ENCODE measurements at places on chromosomes 5 and 9.
A peak's percentile ranks its signal among the peaks of the same experiment; 100 is the strongest.

- no peak for DNase-seq
Measured at GRCh38 chr5:159459132-159459627, 128.9 kb upstream of the IL12B start.

- DNase-seq, result no peak
Measured at GRCh38 chr5:64680289-64680688, 10.0 kb upstream of the SHISAL2B start.

DNA sequence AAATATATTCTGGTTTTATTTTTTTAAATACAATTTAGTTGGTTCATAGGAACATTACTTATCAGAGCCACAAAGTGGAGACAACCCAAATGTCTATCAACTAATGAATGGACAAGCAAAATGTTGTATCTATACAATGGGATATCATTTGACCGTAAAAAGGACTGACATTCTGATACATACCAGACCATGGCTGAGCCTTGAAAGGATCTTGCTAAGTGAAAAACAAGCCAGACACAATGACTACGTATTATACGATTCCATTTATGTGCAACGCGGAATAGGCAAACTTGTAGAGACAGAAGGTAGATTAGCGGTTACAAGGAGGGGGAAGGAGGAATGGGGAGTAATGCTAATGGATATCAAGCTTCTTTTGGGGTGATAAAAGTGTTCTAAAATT lies 621.6 kb downstream of the BNC2 start:
- DNase-seq, result no peak

DNA sequence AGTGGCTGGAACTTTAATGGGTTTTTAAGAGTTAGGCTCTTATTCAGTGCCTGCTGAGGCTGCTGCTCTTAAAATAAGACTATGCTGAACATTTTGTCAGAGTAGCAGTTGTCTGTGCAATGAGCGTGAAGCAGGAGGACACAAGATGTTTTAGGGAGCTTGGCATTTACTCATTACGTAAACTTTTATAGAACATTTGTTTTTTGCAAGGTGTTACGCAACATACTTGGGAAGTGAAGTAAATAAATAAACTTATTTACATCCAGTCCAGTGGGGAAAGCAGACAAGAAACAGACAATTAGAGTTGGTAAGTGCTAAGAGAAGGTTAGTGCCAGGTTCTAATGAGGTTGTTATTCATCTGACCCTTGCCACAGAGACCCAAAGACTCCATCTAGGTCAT lies 226.0 kb downstream of the HINT1 start:
- DNase-seq, result no peak

- no peak for DNase-seq
Measured at GRCh38 chr5:37412515-37412914, 33.4 kb downstream of the WDR70 start.

DNA sequence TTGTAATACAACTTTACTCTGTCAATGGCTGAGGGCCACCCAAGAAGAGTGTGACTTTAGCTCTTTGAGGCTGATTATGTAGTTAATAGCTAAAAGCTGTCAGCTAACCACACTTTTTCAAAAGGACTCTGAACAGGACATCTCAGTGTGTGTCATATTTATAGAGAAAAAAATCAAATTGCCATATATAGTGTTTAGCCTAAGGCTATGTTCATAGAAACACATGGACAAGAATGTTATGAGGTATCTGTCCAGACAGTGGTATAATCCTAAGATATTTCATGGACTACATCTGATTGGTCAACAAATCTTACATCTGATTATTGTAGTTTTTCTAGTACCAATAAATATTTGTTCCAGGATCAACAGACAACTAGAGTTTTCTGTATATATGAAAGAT lies 42.1 kb upstream of the CDH18 start:
- no peak for DNase-seq

DNA sequence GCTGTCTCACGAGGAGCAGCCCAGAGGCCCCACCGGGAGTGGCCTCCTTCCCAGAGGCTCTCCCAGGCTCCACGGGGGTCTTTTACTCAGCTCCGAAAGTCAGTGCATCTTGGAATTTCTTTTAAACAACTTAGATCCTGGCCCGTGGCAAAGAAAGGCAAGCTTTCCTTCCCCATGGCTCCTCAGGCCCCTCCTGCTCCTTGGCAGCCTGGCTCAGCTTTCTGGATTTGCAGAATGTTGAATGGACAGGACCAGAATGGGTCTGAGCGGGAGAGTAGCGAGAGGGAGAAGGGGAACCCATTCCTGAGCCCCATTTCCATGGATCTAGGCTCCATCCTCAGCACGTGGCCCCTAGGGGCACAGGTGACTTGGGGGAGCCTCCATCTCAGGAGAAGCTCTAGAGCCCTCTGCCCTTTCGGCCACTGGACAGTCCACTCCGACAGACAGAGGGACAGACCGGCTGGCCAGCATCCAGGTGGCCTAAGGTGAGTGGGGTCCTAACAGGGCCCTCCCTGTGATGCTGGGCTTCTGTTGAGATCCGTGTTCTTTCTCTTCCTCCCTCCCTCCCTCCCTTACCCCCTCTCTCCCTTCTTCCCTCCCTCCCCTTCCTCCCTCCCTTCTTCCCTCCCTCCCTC lies 173.9 kb upstream of the PPP1R26 start:
- no peak for DNase-seq

GRCh38 chr5:168931638-168932345 lies 352.6 kb upstream of the PANK3 start:
- DNase-seq, result peak; percentile 19

- DNase-seq, result no peak
Measured at GRCh38 chr9:107060062-107060461, 197.1 kb downstream of the ZNF462 start.

DNA sequence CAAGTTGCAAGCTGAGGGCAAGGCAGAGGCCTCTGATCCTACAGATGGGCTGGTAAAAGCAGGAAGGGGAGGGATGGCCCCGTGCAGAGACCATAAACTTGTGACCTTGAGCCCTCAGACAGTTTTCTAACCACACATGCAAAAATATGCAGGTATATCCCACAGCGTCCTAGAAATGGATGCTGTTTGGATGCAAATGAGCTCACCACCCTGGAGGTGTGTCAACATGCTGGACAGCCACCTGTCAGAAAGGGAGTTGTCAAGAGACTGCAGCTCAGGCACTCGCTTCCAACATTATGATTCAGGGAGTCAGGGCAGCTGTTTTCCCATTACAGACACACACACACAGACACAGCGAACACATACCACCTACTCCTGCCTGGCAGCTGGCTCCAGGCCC lies 97.3 kb upstream of the PANK3 start:
- DNase-seq, result no peak

- DNase-seq, result no peak
Measured at GRCh38 chr5:166540156-166540555, 1751.3 kb upstream of the WWC1 start.

DNA sequence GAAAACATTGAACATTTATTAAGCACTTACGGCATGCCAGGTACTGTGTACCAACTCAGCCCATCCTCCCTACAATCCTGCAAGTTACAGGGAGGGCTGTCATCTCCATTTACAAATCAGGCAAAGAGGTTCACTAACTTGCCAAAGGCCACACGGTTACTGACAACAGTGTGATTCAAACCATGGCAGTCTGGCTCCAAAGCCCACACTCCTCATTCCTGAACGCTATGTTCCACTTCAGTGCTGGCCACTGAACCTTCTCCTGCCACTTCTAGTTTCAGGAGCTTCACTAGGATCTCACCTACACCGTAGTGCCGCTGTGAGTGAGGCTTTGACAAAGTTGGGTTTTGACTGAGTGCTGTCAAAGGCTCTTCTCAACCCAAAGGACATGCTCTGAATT lies 7.2 kb upstream of the LIFR start:
- DNase-seq, result no peak

- DNase-seq, result no peak
Measured at GRCh38 chr5:155540000-155540595, 526.5 kb downstream of the KIF4B start.

- DNase-seq, result no peak
Measured at GRCh38 chr5:57315941-57316340, 142.1 kb downstream of the GPBP1 start.

DNA sequence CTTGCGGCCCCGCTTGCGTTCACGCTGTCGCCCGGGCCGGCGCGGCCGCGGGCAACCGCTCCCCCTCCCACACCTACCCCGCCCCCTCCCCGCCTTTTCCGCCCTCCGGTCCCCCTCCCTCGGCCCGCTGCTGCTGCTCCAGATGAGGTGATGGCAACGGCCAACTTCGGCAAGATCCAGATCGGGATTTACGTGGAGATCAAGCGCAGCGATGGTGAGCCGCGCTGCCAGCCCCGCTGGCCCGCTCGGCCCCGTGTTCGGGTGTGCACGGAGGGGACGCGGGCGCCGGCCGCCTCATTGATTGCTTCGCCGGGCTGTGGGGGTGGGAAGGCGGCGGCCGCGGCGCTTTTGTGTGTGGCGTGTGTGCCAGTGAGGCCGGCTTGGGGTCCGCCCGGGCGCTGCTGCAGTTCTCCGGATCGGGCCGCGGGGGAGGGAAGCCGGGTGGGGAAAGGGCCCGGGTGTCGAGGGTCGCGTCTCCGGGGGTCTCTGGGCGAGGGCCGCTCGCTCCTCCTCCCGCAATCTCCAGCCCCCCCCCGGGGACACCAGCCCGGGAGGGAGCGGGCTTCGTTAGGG lies 403 bp downstream of the KIF2A start:
- DNase-seq, result no peak

DNA sequence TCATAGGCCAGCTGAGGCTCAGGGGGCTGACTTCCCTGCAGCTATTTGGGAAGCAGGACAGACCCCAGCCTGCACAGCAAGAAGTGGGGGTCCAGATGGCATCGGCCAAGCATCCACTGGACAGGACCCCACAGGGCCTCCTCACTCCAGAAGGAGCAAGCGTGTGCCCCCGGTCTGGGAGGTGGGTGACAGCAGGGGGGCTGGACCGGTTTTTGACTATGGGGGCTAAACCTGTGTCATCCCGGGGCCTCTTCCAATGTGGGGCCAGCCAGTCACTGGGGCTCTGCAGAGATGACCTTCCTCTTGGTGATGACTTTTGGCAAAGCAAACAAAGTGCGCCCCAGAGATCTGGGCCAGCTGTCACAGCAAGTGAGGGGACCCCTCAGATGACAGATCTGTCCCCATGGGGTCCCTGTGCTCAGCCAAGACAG lies 163.9 kb downstream of the OLFM1 start:
- DNase-seq, result no peak

DNA sequence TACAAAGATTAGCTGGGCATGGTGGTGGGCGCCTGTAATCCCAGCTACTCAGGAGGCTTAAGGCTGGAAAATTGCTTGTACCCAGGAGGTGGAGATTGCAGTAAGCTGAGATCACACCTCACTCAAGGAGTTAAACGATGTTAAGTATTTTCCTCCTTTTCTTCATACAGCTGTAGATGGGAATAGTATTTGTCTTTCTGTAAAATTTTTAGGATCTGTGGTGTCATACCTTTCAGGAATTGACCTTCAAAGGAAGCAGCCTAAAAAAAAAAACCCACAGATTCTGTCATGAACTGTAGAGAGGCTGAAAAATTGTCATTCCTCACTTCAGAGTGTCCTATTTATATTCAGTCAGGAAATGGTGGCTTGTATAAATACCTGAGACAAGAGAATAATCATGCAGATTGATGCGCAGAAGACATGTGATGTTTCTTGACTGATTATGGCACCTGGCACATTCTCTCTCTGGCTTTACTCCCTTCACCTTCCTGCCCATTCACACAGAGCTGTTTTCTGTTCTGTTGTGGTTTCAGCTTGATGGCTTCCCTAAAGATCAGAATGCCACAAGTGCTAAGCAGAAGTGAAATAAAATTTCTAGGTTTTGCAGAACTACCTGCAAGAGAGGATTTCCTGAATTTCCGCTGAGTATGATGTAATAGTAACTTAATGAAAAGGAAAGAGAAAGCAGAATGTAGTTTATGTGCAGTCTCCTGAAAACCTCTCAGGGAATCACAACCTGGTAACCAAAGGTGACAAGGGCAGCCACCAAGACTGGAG lies 3.8 kb downstream of the IFNA1 start:
- DNase-seq, result no peak

- DNase-seq, result no peak
Measured at GRCh38 chr9:61665829-61666228, 476.0 kb downstream of the SPATA31A7 start.

- no peak for DNase-seq
Measured at GRCh38 chr5:43037636-43038495, 2.3 kb downstream of the ANXA2R start.

GRCh38 chr5:11467588-11467987 lies 436.7 kb downstream of the CTNND2 start:
- no peak for DNase-seq

DNA sequence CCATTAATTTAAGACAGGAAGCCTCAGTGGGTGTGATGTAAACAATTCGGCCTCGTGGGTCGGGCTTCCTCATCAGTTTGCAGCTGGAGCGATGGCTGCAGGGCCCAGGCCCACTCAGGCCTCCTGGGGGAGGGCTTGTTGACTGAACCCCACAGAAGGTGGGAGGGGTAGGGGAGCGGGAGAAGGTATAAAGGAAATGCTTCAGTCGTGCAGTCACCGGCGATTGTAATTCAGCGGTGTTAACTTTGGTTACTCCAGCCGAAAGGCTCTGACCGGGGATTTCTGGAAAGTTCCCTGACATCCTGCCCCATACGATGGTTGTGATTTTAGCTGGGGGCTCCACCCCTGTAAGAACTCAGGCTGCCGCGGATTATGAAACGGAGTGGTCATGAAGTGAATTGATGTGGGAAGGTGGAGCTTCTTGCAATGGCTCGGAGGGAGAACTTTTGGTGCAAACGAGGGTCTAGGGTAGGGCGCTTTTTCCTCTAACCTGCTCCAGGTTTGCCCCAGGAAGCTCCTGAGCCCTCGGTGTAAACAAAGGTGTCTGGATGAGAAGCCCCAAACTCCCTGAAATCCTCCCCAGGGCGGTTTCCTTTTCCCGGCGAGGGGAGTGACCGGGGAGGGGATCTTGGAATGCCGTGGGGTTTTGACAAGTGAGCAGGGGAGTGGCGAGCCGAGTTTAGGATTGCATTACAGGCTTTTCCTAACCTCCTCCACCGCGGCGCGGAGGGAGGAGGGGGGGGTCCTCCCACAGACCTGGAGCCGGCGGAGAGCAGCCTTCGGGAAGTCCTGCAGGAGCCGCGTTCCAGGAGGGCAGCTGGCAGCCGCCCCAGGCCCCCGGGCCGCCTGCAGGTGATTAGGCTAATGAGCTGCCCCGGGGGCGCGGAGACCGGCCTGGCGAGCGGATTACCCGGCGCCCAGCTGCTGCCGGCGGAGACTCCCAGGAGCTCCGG lies 215.5 kb downstream of the PDZD2 start:
- DNase-seq, result peak; percentile 40

DNA sequence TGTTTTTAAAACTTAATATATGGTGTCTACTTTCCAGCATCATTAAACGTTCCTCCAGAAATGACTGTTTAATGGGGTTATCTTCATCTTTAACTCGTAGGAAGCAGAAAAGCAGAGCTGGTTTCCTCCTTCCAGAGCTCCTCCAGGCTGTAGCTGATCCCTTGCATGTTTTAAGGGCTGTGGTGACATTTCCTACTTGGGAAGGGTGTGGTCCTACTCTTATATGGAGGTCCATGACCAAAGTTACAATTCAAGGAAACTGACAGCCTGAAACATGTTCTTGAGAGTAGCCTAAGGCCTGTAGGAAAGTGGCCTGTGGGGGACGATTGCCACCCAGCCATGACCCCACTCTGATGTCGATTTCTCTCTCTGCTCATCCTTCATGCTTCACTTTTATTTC lies 297.1 kb downstream of the GADD45G start:
- DNase-seq, result no peak

- DNase-seq, result no peak
Measured at GRCh38 chr9:133423216-133423615, 1.0 kb downstream of the ADAMTS13 start.

Measured in putamen (tissue), 1 donor.